Fibroblast of the conjunctiva (primary cell): ENCODE measurements at places on chromosomes 7 and 10.

- no peak for DNase-seq
These were observed 98.2 kb upstream of the IMMP2L start for GRCh38 chr7:111660478-111660877.

DNA sequence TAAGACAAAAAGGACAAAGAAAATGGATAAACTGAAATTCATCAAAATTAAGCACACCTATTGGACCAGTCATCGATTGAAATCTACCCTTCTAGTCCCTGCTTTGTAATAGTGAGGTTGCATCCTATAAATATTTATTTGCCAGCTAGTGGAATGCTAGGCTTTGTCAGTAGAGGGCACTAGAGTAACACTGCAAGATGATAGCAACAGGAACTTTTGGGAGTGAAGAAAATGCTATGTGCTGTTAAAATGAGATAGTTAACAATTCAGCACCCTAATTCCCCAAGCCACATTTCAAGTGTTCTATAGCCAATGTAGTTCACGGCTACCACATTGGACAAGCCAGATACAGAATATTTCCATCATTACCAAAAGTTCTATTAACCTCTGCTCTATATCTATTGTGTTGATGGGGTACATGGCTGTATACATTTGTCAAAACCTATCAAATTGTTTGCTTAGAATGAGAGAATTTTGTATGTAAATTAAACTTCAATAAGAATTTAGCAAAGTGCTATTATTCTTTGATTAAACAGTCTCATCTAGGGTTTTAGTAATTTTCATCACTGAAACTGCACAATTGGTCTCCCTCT, 69.8 kb downstream of the LSMEM1 start:
- DNase-seq: peak; percentile 64

DNA sequence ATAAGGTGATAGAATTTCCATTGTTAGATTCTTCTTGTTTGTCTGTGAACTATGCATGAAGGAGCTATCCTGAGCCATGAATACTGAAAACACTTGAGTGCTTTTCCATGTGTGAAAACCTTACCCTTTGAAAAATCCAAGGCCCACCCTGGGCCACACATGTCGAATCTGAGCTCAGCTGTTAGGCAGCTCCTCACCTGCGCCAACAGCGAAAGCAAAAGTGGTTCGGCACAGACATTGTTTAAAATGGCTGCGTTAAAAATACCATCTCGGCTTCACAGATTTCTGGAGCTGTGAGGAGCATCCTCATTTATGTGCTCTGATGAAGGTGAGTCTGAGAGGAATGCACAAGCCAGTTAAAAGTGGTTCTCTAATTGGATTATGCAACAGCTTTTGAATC, 137.7 kb downstream of the NEUROD6 start:
- no peak for DNase-seq

- DNase-seq: no peak
These were observed 290.2 kb downstream of the C7orf25 start for GRCh38 chr7:42621543-42622219.

DNA sequence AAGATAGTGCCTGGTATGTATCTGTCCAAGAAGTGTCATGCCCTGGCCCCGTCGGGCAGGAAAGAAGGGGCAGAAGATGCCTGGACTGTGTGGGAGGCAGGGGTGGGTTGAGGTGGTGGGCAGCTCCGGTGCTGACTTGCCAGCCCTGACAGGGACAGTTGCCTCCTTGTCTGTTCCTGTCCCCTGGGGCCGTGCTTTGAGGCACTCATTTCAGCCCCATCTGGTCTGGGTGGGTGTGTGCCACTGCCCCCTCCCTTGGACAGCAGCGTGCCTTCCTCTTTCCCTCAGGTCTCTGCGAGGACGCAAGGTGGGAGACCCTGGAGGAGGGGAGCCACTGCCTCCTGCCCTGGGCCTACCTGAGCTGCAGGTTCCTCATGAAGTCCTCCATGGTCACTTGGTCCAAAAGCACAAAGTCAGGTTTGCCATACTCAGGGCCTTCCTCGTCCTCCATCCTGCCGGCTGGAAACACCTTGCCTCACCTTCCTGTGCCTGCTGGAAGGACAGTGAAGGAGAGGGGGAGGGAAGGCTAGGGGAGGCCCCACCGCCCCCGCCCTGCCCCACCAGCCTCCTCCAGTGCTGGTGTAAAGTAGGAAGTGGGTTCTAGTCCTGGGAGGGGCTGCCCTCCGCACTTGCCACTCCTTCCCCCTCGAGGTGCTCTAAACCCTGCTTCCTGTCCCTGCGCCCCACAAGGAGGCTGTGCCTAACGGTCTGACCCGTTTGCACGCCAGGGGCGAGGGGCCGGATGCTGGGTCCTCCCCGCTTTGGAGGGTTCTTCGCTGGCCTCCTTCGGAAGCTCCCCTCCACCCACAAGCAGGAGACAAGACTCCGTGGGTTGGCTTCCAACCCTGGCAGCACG, at the start of gene MYO1G:
TSS of gene MYO1G (minus strand) at position 505 of the 856 bp plus-strand sequence. CDS start at position 451, 54 bp downstream.
- DNase-seq: no peak

- DNase-seq: no peak
These were observed 21.1 kb upstream of the FAM53B start for GRCh38 chr10:124765256-124765655.

GRCh38 chr10:132522521-132523411, 14.8 kb upstream of the INPP5A start:
- no peak for DNase-seq

GRCh38 chr10:42830237-42830636, 47.6 kb downstream of the BMS1 start:
- DNase-seq: no peak

DNA sequence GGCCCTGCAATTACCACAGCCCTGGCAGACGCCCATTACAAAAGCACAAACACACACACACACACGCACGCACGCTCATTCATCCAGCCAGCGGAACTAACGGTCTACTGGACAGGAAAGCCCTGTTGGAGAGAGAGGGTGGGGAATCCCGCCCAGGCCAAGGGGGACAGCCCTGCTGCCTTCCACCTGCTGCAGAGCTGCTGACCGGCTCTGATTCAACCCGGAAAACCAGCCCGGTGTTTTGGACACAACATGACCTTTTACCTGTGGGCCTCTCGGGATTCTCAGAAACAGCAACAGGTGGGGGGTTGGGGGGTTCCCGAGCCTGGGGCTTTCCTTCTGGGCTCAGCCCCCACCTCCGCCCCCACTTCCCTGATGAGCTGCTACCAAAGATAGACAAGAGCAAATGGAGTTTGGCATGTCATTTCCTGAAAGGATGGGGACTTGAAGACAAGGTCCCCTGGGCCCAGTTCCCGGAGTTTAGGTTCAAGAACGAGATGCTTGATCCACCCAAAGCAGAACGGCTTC, 18.5 kb upstream of the SERPINE1 start:
- DNase-seq: no peak

DNA sequence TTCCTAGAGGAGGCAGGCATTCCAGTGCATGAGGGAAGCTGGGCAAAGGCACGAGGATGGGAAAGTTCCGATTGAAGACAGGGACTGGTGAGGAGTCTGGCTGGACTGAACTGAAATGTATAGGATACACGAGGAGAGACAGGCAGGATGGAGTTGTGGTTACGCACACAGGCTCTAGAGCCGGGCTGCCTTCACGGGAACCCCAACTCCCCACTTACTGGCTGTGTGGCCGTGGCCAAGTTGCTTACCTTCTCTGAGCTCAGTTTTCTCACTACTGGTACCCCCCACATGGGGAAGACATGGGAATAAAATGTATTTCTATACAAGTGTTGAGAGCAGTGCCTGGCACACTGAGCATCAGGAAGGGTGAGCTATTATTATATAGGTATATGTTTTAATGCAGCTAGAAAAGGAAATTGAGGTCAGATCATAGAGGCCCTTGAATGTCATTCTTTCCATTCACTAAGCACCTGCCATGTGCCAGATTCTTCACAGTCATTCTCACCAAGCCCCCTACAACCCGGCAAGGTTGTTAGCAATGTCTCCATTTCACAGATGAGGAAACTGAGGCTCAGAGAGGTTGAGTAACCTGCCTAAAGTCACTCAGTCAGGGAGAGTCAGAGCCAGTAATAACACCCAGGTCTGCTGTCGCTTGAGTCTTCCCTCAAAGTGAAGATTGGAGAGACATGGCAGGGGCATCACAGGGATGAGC, 9.7 kb downstream of the CHST3 start:
- DNase-seq: no peak

- DNase-seq: no peak
These were observed 57.3 kb downstream of the FAM53B start for GRCh38 chr10:124686707-124687376.

- DNase-seq: no peak
These were observed 10.7 kb downstream of the HBP1 start for GRCh38 chr7:107179326-107180164.

- DNase-seq: no peak
These were observed 114.9 kb downstream of the OAT start for GRCh38 chr10:124303662-124304418.

- no peak for DNase-seq
These were observed 33.3 kb downstream of the CC2D2B start for GRCh38 chr10:95941115-95941514.

GRCh38 chr10:65291286-65291685, 1634.5 kb upstream of the LRRTM3 start:
- no peak for DNase-seq

DNA sequence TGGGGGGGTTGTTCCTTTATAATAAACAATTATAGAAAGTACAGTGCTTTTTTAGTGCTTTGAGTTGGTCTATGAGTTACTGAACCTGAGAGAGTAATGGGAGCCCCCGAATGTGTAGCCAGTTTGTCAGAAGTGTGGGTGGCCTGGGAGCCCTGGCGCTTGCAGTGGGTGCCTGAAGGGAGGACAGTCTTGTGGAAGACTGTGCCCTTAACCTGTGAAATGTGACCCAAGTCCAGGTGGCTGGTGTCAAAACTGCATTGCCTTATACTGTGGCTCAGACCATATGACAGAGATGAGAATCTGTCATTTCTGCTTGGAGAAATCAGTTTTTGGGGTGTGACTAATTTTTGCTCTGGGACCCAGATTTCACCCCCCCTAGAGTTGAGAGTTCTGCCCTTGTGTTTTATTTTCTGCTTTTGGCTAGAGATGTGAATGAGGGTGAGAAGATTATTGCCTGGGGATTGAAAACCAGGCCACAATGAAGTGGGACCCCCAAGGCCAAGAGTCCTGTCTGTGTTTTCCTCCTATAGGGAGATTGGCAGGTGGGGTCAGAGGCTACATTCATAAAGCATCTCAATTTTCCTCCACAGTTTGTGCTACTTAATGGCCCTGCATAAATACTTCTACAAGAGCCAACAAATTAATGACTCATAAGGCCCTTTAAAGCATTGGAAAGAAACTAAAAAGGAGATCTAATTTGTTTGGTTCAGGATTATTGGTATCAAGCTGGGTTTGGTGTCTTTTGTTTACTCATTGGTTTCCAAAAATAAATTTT, 24.1 kb upstream of the CARD11 start:
- DNase-seq: no peak

GRCh38 chr7:133255486-133255885, 2.6 kb downstream of the EXOC4 start:
- no peak for DNase-seq

GRCh38 chr7:84786073-84786472, 400.8 kb downstream of the SEMA3D start:
- no peak for DNase-seq

DNA sequence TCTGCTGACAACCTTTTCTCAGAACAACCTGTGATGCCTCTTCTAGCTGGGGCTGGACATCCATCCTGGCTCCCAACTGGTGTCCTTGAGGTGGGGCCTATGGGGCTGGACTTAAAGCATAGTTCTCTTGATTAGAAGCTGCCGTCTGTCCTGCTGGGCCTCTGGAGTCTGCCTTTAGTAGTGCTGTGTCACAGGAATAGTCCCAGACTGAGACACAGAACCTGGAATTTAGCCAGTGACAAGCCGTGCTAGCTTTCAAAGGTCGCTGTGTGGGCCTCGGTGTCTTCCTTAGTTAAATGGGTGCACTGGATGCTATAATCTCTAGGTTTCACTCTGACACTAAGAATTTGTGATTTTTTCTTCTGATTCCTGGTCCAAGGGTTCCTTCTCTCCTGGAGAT, 41.2 kb downstream of the GPR141 start:
- no peak for DNase-seq

DNA sequence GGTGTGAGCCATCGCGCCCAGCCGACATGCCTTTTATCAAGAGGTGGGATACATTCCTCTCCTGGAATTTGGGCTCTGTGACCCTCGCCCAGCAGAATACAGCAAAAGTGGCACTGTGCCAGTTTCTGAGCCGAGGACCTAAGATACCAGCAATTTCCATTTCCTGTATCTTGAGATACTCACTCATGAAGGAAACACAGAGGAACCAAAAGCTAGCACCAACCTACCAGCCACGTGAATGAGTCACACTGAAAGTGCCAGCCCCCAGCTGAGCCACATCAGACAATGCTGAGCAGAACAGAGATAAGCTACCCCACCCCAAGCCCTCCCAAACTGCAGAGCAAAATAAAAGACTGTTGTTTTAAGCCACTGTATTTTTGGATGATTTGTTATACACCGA, 56.3 kb downstream of the CACUL1 start:
- no peak for DNase-seq

DNA sequence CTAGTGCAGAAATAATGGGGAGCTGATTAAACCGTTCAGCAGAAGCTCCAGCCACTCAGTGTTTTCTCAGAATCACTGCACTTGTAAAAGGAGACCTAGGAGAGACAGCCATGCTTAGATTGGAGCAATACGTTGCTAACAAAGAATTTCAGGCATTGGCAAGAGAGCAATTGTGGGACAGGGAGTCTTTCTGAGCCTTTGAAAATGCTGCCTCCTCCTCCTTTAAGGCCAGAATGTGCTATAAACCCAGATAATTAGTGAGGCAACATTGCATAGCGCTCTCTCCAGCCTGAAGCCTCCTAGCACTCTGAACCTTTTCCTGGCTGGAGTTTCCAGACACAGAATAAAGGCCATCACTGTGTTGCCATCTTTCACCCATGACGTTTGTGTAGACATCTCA, 18.5 kb upstream of the PTPRN2 start:
- no peak for DNase-seq

GRCh38 chr7:120996333-120996987, 7.9 kb downstream of the CPED1 start:
- DNase-seq: peak; percentile 84

DNA sequence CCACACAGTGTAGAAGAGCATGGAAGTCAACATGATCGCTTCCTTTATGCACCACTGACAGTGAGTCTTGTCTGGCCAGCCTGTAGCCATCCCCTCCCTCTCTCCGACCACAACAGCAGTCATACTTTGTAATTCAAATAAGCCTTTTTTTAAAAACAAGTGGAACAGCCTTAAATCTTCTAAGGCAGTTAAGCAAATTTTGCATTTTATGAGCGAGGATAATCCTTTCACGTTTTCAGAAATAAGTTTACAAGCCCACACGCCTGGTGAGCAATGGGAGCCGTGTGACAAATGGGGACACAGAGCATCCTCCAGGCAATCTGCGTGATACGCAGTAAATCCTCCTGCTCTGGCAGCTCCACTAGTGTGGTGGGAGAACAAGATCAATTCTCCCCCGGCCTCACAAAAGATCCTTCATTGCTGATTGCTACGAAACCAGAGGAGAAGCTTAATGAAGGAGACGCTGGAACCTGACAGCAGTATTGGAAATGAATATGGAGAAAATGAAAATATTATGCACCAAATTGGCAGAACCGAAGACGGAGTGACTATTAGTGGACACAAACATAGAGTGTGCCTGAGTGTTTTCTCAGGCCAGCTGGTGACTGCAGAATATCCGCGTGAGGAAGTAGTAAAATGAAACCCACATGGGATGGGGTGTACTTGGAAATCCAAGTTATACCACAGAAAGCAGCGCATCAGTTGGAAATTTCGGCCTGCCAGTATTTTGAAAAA, 104.2 kb upstream of the CDCA7L start:
- DNase-seq: no peak

GRCh38 chr10:57921140-57921539, 346.6 kb downstream of the IPMK start:
- no peak for DNase-seq
